ENCODE measurements at places on chromosomes 16 and 17. TPM values are rescaled to one million over a fixed set of nuclear protein-coding genes. Genes with fewer than 3 reads are reported as not detected.

The TBC1D3 gene
- not detected for total RNA-seq

The NOXO1 gene
- total RNA-seq: 0.30 TPM

The MYL4 gene
- 3,895 TPM for total RNA-seq

The HOXB7 gene
- total RNA-seq: 0.78 TPM

The GRAP gene
- total RNA-seq: 2.5 TPM

The CDH5 gene
- 58.0 TPM for total RNA-seq

The ADAP2 gene
- 11.1 TPM for total RNA-seq

The SMIM36 gene
- total RNA-seq: not detected

The UNKL gene
- 17.6 TPM for total RNA-seq

The HBQ1 gene
- 2.1 TPM for total RNA-seq

The PRSS33 gene
- total RNA-seq: not detected

The SGF29 gene
- 14.2 TPM for total RNA-seq

The USP31 gene
- total RNA-seq: 29.0 TPM

The MYADML2 gene
- 0.55 TPM for total RNA-seq

The PLCG2 gene
- 13.4 TPM for total RNA-seq

The MARVELD3 gene
- total RNA-seq: not detected

The NLGN2 gene
- total RNA-seq: 12.2 TPM

The SUPT4H1 gene
- 51.4 TPM for total RNA-seq

The PIMREG gene
- total RNA-seq: 0.93 TPM

The EVI2B gene
- total RNA-seq: 5.6 TPM

The LDHD gene
- total RNA-seq: 28.8 TPM

The PYDC1 gene
- not detected for total RNA-seq

The KRTAP1-3 gene
- 0.39 TPM for total RNA-seq

The GLP2R gene
- 1.7 TPM for total RNA-seq

The SNAI3 gene
- 1.0 TPM for total RNA-seq

The C16orf92 gene
- not detected for total RNA-seq

The CANT1 gene
- 40.1 TPM for total RNA-seq

The ABCC6 gene
- total RNA-seq: 1.8 TPM

The GCGR gene
- total RNA-seq: not detected

The P2RX1 gene
- 0.85 TPM for total RNA-seq

Data from right atrium auricular region (tissue), 2 donors.